Activated T-helper 1 cell treated with anti-CD3 and anti-CD28 coated beads, Interleukin-2, amount 50 U/mL, for 16 hours (primary cell): ENCODE measurements at places on chromosomes 2 and 18.

DNA sequence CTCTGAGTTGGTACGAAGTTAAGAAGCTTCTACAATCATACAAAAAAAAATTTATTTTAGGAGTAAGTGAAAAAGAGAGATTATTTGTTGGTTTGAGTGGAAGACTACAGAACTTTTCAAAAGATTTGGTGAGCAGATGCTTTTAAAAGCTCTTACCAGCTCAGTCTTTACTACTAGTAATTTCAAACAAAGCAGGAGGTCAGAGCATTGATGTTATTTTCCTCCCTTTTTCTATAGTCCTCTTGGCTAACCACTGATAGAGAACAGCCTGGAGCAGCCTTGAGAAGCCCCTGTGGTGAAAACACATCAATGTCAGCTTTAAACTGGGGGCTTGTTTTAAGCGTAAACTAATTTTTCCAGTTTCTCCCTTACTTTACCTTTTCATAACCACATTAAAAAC, 559.3 kb upstream of the CDH2 start:
- no peak for DNase-seq

- no peak for DNase-seq
These were observed 76.0 kb downstream of the GFPT1 start for GRCh38 chr2:69311024-69311416.

GRCh38 chr2:135494503-135494902, 36.5 kb downstream of the ZRANB3 start:
- DNase-seq: no peak

DNA sequence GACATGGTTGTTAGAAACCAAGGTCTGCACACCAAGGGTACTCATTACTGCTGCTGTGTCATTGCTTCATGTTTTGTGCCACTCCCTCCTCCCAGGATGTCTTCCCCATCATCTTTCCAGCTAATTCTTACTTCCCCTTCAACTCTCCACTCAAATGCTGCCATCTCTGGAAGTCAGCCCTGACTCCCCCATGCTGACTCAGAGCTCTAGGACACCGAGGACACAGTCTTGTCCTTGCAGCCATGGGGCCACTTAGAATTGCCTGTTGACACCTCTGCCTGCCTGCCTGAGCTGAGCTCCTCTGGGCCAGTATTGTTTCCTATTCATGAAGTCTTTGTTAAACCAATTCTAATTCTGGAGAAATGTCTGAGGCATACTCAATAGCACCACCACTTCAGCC, 100.2 kb downstream of the GYPC start:
- DNase-seq: no peak

DNA sequence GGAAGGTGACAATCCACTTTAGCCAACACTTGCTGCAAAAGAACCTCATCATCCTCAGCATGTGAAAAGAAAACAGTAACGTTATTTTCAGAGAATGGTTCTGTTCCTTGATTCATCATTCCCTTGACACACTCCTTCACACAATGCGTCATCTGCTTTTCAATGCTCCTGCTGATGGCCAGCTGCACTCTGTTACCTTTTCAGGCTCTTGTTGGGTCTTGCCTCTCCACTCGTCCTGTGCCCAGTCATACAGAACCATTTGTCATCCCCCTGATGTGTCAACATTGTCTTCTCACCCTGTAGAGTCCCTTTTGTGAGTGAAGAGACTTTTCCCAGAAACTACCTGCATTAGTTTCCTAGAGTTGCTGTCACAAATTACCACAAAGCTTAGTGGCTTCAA, 12.2 kb upstream of the DTNA start:
- no peak for DNase-seq

DNA sequence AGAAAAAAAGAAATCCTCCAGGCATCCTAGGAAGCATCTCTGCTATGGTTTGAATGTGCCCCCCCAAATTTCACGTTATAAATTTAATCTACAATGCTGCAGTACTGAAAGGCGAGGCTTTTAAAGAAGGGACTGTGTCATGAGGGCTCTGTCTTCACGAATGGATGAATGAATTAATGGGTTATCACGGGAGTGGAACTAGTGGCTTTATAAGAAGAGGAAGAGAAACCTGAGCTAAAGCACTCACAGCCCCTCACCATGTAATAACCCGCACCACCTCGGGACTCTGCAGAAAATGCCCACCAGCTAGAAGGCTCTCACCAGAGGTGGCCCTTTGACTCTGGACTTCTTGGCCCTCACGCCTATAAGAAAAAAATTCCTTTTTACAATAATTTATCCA, 27.6 kb downstream of the RNU4ATAC start:
- no peak for DNase-seq

DNA sequence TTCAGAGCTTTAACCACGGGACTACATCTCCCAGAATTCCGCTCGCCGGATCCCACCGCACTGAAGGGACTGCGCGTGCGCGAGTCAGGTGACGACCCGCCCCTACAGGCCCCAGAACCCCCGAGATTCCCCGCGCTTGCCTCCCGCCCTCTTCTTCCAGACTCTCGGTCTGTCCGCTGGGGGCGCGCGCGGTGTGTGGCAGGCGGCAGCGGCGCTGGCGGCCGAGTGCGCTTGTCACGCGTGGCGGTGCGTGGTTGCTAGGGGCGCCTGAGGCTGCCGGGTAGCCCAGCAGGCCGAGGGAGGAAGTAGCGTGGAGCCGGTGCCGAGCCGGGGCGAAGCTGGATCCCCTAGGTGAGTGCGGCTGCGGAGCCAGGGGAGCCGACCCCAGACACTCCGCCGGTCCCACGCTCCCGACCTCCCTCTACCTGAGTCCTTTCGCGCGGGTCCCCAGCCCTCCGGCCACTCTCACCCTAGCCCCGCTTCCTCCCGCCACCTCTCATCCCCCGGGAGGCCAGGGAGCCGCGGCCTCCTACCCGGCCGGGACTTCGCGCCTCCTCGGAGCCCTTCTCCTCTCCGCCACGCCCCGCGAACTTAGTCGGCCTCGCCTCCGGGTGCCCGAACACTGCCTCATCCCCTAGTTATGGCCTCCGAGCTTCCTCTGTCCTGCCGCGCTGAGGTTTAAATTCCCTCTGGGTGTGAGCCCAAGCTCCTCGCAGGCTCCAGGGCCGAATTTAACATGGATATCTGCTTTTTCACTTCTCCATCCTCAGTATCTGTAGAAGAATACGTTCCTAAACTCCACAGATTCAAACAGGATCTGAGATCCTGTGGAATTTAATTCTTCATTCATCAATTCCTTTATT, at the start of gene TTLL4:
Gene TTLL4, plus strand, starts transcription at position 149 of the 863 bp plus-strand sequence. CDS start 26,842 bp downstream, outside the sequence.
- DNase-seq: peak; percentile 98

- DNase-seq: no peak
These were observed 555.5 kb downstream of the ARHGAP15 start for GRCh38 chr2:143684551-143685320.

GRCh38 chr2:237600205-237600846, 9.8 kb upstream of the RAB17 start:
- no peak for DNase-seq

GRCh38 chr2:78061301-78061700, 539.1 kb upstream of the LRRTM4 start:
- DNase-seq: no peak

DNA sequence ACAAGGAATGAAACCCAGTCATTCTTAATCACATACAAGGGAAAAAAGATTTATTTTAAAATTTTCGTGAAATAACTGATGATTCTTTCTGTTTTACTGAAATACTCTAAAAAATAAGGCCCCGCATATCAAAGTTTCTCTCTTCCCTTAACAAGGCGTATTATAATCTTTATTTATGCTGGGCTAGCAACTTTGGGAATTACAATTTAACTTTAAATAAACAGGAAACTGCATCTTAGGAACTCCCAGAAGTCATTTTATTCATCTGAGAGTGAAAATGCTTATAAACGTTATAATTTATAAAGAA, 166.7 kb downstream of the TCF4 start:
- DNase-seq: no peak

DNA sequence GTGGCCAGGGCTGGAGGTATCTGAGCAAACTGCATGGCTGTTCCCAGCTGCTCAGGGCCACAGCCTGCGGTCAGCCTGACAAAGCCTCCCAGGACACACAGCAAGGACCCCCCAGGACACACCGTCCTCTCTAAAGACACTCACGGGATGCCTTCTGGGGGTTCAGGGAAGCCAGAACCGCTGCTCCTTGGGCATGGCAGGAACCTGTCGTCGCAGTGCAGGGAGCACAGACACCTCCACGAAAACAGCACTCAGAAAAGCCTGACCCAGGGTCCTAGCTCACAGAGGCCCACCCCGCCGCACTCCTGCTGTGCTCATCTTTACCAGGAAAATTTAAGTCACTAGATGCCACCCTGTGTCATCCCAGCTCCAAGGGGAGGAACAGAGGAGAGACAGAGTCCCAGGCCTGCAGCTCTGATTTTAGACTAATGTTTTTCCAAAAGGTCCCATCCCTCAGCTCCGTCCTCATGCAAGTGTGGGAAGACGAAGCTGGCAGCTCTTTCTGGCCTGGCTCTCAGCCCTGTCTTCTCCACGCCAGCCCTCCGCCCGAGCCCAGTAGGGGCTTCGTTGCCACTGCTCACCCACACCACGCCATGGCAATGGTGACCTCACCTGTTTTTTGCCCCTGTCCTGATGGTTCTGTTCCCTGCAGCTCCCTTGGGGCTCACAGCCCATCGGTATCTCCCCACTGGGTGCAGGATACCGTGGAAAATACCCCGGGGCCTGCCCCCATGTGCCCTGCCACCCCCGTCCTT, 23.9 kb upstream of the SLC66A3 start:
- no peak for DNase-seq
